ENCODE measurements at places on chromosomes 2 and 18. TPM values are rescaled to one million over a fixed set of nuclear protein-coding genes. Genes with fewer than 3 reads are reported as not detected.
A peak's percentile ranks its signal among the peaks of the same experiment; 100 is the strongest.

Gene SULT1C4
- total RNA-seq: 0.56 TPM

Gene NEURL3
- not detected for total RNA-seq

Gene CPO
- total RNA-seq: not detected

Gene EGR4
- not detected for total RNA-seq

Gene DSG2
- total RNA-seq: 1.7 TPM

Gene MAP2
- 0.28 TPM for total RNA-seq

Gene GPR75
- total RNA-seq: 1.7 TPM

Gene NMUR1
- total RNA-seq: not detected

Gene SCN7A
- total RNA-seq: 0.90 TPM

DNA sequence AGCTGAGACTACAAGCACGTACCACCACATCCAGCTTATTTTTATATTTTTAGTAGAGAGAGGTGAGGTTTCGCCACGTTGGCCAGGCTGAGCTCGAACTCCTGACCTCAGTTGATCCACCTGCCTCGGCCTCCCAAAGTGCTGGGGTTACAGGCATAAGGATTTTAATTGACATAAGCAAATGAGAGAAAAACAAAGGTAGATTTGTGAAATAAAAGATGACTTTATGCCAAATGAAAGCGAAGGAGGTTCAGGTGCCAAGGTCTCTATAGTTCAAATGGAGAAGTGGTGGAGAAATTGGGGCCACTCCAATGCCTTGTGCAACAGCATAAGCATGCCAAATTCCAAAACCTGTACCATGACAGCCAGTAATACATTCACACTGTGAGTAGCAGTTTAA, 180.6 kb downstream of the MREG start:
- no peaks in the 10 kb centered on the region for H3K36me3 ChIP-seq
- H3K27ac ChIP-seq: no peak overlapping the region
- H3K4me1 ChIP-seq: peaks cover 9% of the 10 kb centered on the region
- no peak for DNase-seq
- H3K4me3 ChIP-seq: no peak overlapping the region
- H3K27me3 ChIP-seq: no peaks in the 10 kb centered on the region

DNA sequence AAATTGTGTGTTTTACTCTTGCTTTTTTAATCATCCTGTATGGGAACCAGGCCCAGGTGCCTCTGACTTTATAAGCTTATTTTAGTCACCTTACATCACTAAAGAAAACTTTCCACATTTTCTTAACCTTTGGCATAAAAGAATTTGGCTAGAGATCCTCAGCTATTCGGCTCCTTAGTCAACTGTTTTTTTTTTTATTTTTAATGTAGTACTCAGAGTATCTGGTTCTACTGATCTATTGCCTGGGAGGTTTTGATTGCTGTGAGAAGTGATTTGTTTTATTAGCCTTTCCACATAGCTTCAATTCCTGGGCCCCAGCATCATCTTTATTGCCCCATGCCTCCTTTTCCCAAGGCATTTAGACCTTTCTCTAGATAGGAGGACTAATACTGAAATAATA, 121.0 kb downstream of the MYO1B start:
- H3K4me1 ChIP-seq: peaks cover 26% of the 10 kb centered on the region
- no peaks in the 10 kb centered on the region for H3K27me3 ChIP-seq
- H3K27ac ChIP-seq: peak overlapping the region; percentile 98
- no peak overlapping the region for H3K4me3 ChIP-seq

- no peak overlapping the region for H3K27ac ChIP-seq
- no peak overlapping the region for H3K4me3 ChIP-seq
- DNase-seq: no peak
- no peaks in the 10 kb centered on the region for H3K27me3 ChIP-seq
- no peaks in the 10 kb centered on the region for H3K4me1 ChIP-seq
These were observed 108.4 kb downstream of the MRO start for GRCh38 chr18:50711386-50711785.

DNA sequence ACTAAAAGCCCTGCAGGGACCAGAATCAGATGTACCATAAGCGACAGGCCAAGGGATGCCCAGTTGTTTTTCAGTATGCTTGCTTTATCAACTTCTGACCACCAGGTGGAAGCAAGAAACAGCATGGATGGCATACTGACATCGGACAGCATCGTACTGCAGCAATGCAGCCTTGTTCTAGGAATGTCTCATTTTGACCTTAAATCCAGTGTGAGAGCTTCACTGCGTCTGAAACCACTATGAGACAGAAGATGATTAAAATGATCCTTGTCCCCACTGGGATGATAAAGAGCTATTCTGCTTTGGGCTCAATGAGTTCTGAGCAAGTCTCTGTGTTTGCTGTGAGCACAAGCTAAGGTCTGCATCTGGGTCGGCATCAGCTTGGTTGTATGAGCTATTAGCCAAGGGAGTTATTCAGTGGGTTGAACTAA, 54.3 kb downstream of the CDK15 start:
- H3K4me3 ChIP-seq: no peak overlapping the region
- no peaks in the 10 kb centered on the region for H3K27me3 ChIP-seq

GRCh38 chr2:193712912-193713311, 1518.2 kb upstream of the TMEFF2 start:
- no peaks in the 10 kb centered on the region for H3K27me3 ChIP-seq
- H3K27ac ChIP-seq: no peak overlapping the region
- DNase-seq: no peak
- no peaks in the 10 kb centered on the region for H3K4me1 ChIP-seq
- H3K4me3 ChIP-seq: no peak overlapping the region

GRCh38 chr2:190979906-190980629, 33.9 kb downstream of the STAT1 start:
- H3K4me1 ChIP-seq: peaks cover 5% of the 10 kb centered on the region
- H3K36me3 ChIP-seq: peaks cover 53% of the 10 kb centered on the region
- peak; percentile 96 for DNase-seq
- no peak overlapping the region for H3K4me3 ChIP-seq
- H3K27ac ChIP-seq: peak overlapping the region; percentile 0
- no peaks in the 10 kb centered on the region for H3K27me3 ChIP-seq

- no peak for DNase-seq
- H3K27ac ChIP-seq: no peak overlapping the region
- H3K27me3 ChIP-seq: no peaks in the 10 kb centered on the region
- no peaks in the 10 kb centered on the region for H3K36me3 ChIP-seq
- H3K4me1 ChIP-seq: no peaks in the 10 kb centered on the region
- no peak overlapping the region for H3K4me3 ChIP-seq
These were observed 1785.0 kb upstream of the LRRTM1 start for GRCh38 chr2:82089518-82089917.

GRCh38 chr18:8513249-8513648, 96.0 kb upstream of the RAB12 start:
- DNase-seq: no peak
- H3K4me1 ChIP-seq: no peaks in the 10 kb centered on the region
- no peak overlapping the region for H3K4me3 ChIP-seq
- H3K27ac ChIP-seq: no peak overlapping the region

GRCh38 chr18:34482204-34482603, 227.9 kb upstream of the DTNA start:
- H3K27me3 ChIP-seq: no peaks in the 10 kb centered on the region
- no peaks in the 10 kb centered on the region for H3K4me1 ChIP-seq
- no peak for DNase-seq
- H3K4me3 ChIP-seq: no peak overlapping the region
- H3K27ac ChIP-seq: no peak overlapping the region

DNA sequence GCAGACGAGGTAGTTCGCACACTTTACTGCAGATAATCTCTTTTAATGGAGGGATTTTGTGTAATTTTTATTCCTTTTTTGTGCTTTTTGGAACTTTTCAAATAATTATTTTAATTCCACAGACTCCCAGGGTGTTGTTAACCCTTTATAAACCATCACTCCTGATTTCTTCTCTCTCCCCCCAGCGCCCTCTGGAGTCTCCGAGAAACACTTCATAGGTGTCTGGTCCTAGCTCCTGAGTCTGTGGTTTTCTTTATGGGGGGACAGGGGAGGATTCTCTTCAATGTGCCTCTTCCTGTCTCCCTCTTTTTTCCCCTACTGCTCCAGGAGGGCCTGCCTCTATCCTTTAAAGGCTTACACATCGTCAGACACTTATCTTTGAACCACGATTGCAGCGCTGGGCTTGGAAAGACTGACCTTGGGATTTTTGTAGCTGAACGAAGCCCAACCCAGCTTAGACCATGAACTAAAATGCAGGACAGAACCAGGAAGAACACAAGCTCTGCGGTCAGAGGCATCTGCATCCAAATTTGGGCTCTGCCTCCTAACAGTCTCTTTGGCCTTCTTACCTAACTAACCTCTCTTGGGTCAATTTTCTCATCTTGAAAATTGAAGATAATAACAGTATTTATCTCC, 7.1 kb upstream of the PKDCC start:
- H3K36me3 ChIP-seq: no peaks in the 10 kb centered on the region
- peaks cover 3% of the 10 kb centered on the region for H3K4me1 ChIP-seq
- DNase-seq: no peak
- H3K4me3 ChIP-seq: no peak overlapping the region
- H3K27ac ChIP-seq: no peak overlapping the region

DNA sequence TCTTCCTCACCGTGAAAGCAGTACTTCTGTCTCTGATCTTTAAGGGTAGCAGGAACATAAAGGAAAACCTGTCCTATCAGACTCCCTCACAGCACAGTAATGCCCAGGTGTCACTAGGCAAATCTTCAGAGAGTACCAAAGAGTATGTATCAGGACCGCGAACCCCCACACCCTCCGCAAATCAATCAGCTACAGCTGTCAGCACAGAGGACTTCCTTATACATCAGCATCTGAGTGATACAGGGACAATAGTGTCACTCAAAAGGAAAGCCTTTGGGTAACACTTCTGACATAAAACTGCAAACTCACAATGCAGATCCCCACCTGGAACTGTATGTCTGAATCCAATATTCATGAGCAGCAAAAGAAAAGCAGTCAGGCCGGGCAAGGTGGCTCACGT, 2.6 kb downstream of the AFG3L2 start:
- peaks cover 2% of the 10 kb centered on the region for H3K4me1 ChIP-seq
- H3K4me3 ChIP-seq: no peak overlapping the region
- H3K27me3 ChIP-seq: no peaks in the 10 kb centered on the region
- no peaks in the 10 kb centered on the region for H3K36me3 ChIP-seq

GRCh38 chr2:19843992-19844515, 57.7 kb downstream of the TTC32 start:
- no peaks in the 10 kb centered on the region for H3K36me3 ChIP-seq
- H3K27me3 ChIP-seq: peaks cover 19% of the 10 kb centered on the region
- H3K27ac ChIP-seq: no peak overlapping the region
- no peak overlapping the region for H3K4me3 ChIP-seq
- H3K4me1 ChIP-seq: no peaks in the 10 kb centered on the region
- no peak for DNase-seq

GRCh38 chr2:149221898-149222297, 108.5 kb upstream of the LYPD6 start:
- no peak for DNase-seq
- no peaks in the 10 kb centered on the region for H3K36me3 ChIP-seq
- no peak overlapping the region for H3K4me3 ChIP-seq
- no peaks in the 10 kb centered on the region for H3K4me1 ChIP-seq

- peaks cover 25% of the 10 kb centered on the region for H3K4me1 ChIP-seq
- H3K4me3 ChIP-seq: no peak overlapping the region
- H3K27me3 ChIP-seq: no peaks in the 10 kb centered on the region
- DNase-seq: peak; percentile 87
These were observed 222.3 kb downstream of the SH3RF3 start for GRCh38 chr2:109351164-109351756.

DNA sequence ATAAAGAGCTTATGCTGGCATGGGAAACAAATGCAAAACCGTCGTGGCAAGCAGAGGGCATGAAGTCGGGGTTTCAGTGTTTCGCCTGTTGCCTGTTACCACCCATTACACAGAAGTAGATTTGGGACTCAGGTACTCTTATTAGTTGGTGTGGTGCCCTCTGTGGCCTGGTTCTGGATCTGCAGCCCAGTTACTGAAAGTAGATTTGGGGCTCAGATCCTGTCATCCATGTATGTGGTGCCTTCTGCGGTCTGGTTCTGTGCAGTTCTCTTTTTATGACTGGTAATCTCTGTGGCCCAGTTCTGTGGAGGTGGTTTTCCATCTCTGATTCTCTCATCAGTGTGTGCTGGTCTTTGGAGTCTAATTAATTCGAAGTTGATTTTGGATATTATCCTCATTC, 45.2 kb downstream of the ADNP2 start:
- H3K4me3 ChIP-seq: no peak overlapping the region
- H3K27me3 ChIP-seq: no peaks in the 10 kb centered on the region
- H3K36me3 ChIP-seq: no peaks in the 10 kb centered on the region
- no peak overlapping the region for H3K27ac ChIP-seq
- H3K4me1 ChIP-seq: no peaks in the 10 kb centered on the region

DNA sequence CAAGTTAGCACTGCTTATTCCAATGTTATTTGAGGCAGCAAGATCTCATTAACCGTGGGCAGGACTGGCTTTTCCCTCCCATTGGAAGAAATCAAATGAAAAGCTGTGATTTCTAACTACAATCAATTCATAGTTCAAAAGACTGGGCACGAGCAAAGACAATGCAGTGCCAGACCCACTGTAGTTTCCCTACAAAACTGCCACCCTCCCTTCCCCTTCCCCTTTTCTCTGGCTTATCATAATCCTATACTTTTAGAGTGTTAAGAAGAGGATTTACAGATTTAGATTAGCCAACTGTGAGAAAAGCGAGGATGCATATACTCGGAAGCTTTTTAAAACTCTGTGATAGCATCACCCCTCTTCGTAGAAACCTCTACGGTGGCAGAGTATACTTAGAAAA, 260.4 kb downstream of the STK39 start:
- H3K4me3 ChIP-seq: no peak overlapping the region
- no peaks in the 10 kb centered on the region for H3K36me3 ChIP-seq
- peaks cover 26% of the 10 kb centered on the region for H3K4me1 ChIP-seq

DNA sequence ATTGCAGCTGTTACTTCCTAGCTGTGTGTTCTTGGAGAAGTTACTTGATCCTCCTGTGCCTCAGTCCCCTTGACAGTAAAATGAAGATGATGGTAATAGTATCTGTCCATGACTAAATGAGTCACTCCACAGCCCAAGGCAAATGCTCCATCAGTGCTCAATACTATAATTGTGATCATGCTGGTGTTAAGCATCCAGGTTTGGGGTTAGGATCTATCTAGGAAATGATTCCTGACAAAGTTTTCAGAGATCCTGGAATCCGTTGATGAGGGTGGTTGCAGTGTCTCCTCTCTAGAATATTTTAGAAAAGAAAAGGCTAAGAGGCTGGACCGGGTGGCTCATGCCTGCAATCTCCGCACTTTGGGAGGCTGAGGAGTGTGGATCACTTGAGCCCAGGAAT, 2.7 kb upstream of the PRELID3A start:
- no peak for DNase-seq
- no peak overlapping the region for H3K27ac ChIP-seq
- H3K4me3 ChIP-seq: no peak overlapping the region
- no peaks in the 10 kb centered on the region for H3K27me3 ChIP-seq
- H3K4me1 ChIP-seq: peaks cover 2% of the 10 kb centered on the region

DNA sequence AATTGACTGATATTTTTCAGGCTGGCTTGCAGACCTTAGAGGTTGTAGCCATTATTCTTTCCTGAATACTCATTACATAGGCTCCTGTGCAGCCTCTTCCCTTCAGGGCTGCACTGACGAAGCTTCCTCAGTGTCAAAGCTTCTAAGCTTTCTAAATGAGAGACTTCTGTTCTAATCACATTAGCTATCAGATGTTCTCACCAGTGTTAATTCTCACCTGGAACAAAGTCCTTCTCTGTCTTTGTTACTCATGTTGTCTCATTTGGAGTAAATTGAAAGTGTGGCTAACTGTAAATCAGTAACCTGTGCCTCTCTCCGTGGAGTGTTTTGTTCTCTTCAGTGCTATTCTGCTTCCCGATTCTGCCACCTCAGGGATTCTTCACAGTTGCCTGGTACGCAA, 76.9 kb downstream of the MC4R start:
- no peaks in the 10 kb centered on the region for H3K36me3 ChIP-seq
- H3K27me3 ChIP-seq: no peaks in the 10 kb centered on the region
- H3K4me1 ChIP-seq: no peaks in the 10 kb centered on the region
- no peak for DNase-seq
- no peak overlapping the region for H3K27ac ChIP-seq

Data from IMR-90 (cell line).